ENCODE measurements at places on chromosomes 12 and 14.

- DNase-seq, result no peak
These were observed 159.8 kb downstream of the TGFB3 start for GRCh38 chr14:75821831-75822521.

DNA sequence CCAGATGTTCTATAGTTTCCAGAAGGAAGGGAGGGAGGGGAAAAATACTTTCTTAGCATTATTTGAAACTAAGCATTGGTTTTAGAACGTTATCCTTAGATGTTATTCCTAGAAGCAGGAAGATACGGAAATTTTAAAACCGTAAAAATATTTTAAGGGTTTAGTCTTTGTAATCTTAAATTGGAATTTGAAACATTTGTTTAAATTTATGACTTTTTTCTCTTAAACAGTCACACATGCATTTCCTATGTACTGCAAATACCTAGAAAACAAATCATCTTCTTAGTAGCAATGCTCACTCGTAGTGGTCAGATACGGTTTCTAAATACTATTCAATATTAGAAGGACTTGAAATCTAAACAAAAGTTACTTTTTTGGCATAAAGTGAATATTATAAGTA, 282.0 kb downstream of the ERC1 start:
- DNase-seq, result no peak

DNA sequence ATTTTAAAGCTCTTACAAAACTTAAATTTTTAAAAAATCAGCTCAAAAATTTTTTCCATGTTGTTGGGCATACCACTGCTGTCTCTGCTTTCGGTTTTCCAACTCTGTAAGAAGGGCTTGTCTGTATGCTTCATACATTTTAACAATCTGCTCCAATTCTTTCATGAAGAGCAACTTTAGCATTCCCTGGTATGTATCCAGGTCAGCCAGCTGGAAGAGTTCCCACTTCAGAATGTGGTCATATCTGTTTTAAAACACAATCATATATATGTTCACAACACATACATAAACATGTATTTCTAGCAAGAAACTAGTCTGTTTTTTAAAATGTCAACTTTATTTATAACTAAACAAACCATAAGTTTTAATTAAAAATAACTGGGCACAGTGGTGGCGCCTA, 33.0 kb downstream of the SAV1 start:
- DNase-seq, result no peak

DNA sequence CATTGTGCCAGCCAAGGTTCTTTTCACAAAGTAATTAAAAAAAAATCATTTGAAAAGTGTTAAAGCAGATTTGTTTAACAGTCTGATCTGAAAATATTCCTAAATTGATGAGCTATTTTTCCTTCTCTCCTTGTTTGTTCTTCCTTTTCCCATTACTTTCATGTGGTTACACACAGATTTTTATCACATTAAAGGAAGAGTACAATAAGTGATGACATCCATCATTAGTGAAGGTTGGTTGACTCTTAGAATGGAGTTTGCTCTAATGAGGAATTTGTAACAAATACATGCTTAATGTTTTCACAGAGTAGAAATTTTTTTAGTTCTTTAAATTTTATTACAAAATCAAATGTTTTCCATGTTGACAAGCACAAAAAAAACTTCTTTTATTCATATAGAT, 18.9 kb upstream of the TOMM20L start:
- no peak for DNase-seq

GRCh38 chr14:100709289-100710284, 17.1 kb upstream of the DLK1 start:
- DNase-seq, result no peak

- peak; percentile 39 for DNase-seq
These were observed 12.0 kb downstream of the ADSS1 start for GRCh38 chr14:104735830-104736642.

- no peak for DNase-seq
These were observed 61.0 kb downstream of the SRGAP1 start for GRCh38 chr12:63905544-63905943.

GRCh38 chr14:68685419-68686204, 107.3 kb downstream of the ZFP36L1 start:
- peak; percentile 88 for DNase-seq

DNA sequence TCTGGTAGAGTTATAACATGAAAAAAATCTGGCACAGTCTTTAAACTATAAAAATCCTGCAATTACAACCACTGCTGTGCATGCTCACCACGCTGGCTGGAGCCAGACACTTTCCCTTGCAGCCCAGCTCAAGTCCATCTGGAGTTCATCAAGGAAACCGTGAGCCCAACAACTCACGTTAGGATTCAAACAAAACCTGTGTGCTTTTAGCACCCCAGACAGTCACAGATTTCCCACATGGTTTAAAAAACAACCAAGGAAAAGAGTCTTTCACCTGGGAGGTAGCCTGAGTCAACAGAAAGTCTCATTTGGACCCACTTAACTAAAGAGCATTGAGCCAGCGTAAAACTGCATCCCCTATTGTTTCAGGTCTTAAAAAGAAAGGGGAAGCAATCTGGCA, 4.7 kb downstream of the LRIG3 start:
- DNase-seq, result no peak

- no peak for DNase-seq
These were observed at the start of gene JPH4 for GRCh38 chr14:23578560-23579310. TSS of gene JPH4 (minus strand) at chr14:23578790. CDS start at chr14:23577453, 1,337 bp downstream.

DNA sequence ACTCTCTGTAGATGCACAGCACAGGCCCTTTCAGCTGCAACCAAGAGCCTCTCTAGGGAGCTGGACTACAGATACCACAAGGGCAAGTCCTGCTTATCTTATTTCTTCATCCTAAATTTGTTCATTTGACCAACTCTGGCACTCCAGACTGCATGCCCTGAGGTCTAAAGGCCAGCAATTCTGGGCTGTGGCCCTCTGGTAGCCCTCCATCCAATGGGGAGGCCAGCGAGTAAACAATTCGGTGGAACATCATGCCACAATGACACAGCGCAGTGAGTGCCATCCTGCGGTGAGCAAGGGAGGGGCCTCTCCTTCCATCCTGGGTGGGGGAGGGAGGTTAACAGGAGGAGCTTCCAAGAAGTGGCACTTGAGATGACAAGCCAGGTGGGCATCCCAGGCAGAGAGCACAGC, 652 bp upstream of the SELPLG start:
- peak; percentile 67 for DNase-seq

DNA sequence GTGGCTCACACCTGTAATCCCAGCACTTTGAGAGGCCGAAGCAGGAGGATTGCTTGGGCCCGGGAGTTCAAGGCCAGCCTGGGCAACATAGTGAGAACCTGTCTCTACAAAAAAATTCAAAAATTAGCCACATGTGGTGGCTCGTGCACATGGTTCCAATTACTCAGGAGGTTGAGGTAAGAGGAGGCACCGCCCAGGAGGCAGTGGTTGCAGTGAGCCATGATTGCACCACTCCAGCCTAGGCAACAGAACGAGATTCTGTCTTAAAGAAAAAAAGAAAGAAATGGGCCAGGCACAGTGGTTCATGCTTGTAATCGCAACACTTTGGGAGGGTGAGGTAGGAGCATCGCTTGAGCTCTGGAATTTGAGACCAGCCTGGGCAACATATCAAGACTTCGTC, 33.5 kb downstream of the MAP1LC3B2 start:
- peak; percentile 39 for DNase-seq

- no peak for DNase-seq
These were observed 3.7 kb upstream of the HSD17B6 start for GRCh38 chr12:56759263-56759908.

DNA sequence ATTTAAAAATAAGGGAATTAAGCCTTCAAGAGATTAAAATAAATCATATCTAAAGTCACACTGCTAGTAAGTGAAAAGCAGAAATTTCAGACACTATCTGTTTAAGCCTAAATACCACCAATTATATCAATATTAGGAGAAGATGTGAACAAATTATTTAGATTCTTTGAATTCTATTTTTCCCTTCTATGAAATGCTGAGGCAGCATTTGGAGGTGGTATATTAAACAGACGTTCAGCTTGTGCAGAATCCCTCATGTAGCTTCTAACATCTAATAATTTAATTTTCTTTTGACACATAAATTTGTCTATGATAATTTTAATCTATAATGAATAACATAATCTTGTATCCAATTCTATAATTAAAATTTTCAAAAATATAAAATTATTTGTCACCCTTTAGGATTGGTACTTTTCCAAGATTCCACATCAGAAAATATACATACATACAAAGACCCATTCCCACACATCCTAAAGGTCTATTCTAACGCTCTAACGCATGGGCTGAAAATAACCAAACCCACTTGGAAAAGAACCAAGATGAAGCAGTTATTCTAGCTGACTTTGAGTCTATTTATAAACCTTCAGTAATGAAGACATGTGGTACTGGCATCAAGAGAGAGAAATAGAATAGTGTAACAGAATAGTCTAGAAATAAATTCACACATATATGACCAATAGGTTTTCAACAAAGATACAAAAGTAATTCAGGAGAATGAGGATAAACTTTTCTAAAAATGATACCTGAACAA, 751.8 kb downstream of the GALC start:
- DNase-seq, result no peak

- no peak for DNase-seq
These were observed 65.6 kb upstream of the FICD start for GRCh38 chr12:108449478-108449877.

- no peak for DNase-seq
These were observed 54.7 kb downstream of the PPM1A start for GRCh38 chr14:60303745-60304144.

- DNase-seq, result no peak
These were observed 263.9 kb upstream of the TMTC1 start for GRCh38 chr12:30047516-30048254.

DNA sequence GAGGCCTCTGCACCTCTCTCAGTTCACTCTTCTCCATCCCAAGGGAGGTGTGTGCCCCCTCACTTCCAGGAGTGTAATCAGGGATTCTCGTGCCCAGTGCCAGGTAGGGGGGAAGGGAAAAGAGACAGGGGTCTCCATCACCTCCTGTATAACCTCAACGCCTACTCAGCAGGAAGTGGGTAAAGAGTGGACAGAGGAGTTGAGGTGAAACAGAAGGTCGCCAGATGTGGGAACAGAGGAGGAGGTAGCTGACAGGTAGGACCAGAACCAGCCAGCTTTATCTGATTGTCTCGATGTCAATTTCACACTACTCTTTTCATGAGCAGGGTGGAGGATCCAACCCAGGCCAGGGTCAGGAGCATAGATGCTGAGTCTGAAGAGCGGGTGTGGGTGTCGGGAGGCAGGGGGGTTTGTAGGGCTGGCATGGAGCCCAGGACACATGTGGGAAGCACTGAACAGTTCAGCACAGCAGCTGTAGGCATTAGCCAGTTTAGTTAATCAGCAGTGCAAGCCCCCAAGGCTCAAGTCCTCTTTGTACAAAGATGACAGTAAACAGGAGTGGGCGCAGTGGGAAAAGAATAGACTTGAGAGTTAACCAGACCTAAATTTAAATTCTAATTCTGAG, 213.5 kb downstream of the PELI2 start:
- DNase-seq, result no peak

- no peak for DNase-seq
These were observed 1.4 kb upstream of the SMARCC2 start for GRCh38 chr12:56190695-56191155.

- DNase-seq, result no peak
These were observed 38.8 kb downstream of the MAP3K9 start for GRCh38 chr14:70770490-70770889.

GRCh38 chr14:84490081-84490480, 1039.9 kb upstream of the FLRT2 start:
- no peak for DNase-seq

- DNase-seq, result no peak
These were observed 15.5 kb downstream of the PLEK2 start for GRCh38 chr14:67396381-67396970.

DNA sequence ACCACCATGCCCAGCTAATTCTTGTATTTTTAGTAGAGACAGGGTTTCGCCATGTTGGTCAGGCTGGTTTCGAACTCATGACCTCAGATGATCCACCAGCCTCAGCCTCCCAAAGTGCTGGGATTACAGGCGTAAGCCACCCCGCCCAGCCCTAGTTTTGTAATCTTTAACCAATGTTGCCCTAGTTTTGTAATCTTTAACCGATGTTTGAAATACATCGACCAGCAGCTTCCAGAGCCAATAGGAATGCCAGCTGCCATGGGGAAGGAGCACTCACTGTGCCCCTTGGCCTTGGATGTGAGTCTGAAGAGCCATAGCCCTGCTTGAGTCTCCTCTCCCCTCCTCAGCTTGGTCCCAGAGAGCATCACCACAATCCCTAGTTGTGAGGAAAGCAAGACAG, 209.3 kb upstream of the RGS6 start:
- no peak for DNase-seq

Data from CD4-positive, alpha-beta T cell treated with Interferon gamma for 1 hour (primary cell).